ENCODE measurements at places on chromosomes 11 and 22.
A peak's percentile ranks its signal among the peaks of the same experiment; 100 is the strongest.

DNA sequence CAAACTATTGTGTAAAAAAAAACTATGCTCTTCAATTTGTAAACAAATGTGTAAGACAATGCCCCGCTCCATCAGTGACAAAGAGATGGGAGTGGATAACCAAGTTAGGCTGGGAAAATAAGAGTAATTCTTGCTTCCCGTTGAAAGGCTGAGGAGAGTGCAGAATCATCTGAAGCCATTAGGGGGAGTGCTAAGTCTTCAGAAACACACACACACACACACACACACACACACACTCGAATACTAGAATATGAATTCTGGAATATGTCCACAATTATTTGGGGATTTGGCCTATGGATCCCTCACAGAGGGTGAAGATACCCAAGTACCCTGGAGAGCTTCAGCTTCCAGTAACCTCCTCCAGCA lies 27.8 kb upstream of the ROBO3 start:
- DNase-seq: peak; percentile 76

- no peak for DNase-seq
These were observed 93.2 kb downstream of the LRRC32 start for GRCh38 chr11:76577226-76577920.

GRCh38 chr11:12461516-12461915 lies 84.1 kb downstream of the PARVA start:
- peak; percentile 4 for DNase-seq

DNA sequence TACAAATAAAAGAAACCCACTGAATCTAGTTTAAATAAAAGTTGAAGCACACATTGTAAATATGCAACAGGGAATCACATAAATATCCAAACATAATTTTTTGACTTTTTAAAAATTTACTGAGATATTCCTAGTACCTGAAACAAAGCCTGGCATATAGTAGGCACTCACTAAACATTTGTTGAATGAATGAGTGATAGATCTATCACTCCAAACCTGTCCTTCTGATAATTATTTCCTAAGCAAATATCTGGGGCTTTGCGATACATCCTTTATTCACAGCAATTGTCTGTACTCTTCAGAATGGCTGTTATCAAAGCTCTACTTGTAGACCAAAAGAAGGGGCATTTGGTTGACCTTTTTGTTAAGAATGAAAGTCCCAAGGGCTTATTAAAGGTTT lies 2.6 kb upstream of the PSMA1 start:
- DNase-seq: no peak

- DNase-seq: peak; percentile 14
These were observed 108.4 kb upstream of the ZC3H12C start for GRCh38 chr11:109984634-109985289.

DNA sequence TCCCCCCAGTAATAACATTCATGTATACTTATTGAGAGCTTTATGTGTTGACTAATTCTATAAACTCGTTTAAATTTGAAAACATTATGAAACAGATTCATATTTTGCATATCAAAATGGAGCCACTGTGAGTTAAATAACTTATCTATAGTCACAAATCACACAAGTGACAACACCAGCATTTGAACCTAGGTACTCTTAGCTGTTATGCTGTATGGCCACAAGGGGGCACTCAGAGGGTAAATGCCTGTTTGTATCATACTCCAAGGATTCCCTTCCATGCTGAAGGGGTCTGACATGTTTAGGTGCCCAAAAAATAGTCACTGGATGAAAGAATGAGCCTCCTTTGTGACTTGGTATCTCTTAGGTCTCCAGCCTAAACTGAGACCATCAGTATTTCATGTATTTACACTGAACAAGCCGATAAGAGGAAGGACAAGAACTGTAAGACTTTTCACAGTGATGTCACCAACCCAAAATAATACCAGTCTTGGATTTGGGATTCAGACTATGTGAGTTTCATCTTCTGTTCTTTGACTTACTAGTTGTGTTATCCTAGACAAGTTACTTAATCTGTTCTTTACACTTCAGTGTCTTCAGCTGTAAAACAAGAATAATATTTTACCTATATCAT lies 12.2 kb upstream of the OR52D1 start:
- peak; percentile 87 for DNase-seq

GRCh38 chr11:82719361-82720105 lies 14.1 kb downstream of the FAM181B start:
- DNase-seq: no peak

- no peak for DNase-seq
These were observed 170.0 kb downstream of the LRRC4C start for GRCh38 chr11:41289408-41289807.

GRCh38 chr22:35984183-35985175 lies 44.1 kb downstream of the RBFOX2 start:
- no peak for DNase-seq

- no peak for DNase-seq
These were observed 166.7 kb upstream of the GUCY1A2 start for GRCh38 chr11:107184986-107185385.

DNA sequence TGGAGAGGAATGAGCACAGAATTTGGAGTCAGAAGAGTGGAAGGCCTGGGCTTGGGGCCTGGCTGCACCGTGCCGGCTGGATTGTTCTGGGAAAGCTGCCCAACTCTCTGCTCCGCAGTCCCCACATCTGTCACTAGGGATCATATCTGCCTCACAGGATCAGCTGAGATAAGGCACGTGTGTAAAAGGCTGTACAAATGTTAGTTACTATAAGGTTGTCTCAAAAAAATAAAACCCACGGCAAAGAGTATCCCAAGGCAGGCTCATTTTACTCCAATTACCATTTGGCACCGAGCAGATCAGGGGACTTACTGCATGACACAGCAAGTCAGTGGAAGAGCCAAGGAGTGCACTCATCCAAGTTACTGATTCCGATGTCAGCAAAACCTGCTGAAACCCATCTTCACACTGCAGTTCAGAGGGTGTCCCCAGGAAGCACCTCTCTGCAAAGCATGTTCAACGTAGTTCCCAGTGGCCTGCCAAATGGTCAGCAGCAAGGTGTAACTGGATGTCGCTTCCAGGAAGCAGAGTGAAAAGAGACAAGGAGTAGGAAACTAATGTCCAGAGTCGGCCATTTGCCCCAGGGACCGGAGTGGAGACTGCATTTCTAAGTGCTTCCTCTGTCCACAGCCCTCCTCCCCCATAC lies 18.1 kb upstream of the MRTFA start:
- DNase-seq: peak; percentile 74

- no peak for DNase-seq
These were observed 34.6 kb upstream of the SC5D start for GRCh38 chr11:121257976-121258375.

DNA sequence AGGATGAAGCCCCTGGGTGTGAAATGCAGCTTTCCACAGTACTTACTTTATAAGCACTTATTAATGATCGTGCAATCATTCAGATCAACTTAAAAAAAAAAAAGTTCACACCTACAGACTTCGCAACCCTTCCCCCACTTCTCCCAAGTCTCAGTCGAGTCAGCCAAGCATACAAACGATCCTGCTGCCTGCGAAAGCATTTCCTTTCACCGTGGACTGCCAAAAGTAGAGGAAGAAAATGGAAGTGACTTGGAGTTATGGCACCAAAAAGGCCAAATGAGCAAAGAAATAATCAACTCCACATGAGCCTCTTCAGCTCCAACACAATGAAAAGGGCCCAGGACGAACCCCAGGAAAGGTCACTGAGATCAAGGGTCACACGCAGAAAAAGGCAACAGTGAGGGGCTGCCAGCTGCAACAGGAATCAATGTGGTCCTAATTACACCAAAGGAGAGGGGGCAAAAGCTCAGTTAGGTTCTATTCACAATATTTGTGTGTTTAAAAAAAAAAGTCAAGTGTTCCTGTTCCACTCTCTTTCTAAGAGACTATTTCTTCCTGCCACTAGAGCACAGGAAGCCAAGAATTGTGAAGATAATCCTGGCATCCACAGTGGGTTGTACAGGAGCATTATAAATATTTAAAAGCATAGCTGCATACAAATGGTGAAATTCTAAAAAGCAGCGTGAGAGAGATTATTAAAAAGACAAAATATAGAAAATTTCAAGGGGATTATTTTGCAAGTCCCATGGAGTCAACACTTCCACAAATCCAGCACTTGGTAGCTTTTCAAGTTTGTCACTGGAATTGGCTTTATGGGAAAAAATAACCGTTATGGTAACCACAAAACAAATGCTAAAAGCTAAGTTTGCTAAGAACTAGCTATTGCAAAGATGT lies 28.4 kb downstream of the CDON start:
- no peak for DNase-seq

DNA sequence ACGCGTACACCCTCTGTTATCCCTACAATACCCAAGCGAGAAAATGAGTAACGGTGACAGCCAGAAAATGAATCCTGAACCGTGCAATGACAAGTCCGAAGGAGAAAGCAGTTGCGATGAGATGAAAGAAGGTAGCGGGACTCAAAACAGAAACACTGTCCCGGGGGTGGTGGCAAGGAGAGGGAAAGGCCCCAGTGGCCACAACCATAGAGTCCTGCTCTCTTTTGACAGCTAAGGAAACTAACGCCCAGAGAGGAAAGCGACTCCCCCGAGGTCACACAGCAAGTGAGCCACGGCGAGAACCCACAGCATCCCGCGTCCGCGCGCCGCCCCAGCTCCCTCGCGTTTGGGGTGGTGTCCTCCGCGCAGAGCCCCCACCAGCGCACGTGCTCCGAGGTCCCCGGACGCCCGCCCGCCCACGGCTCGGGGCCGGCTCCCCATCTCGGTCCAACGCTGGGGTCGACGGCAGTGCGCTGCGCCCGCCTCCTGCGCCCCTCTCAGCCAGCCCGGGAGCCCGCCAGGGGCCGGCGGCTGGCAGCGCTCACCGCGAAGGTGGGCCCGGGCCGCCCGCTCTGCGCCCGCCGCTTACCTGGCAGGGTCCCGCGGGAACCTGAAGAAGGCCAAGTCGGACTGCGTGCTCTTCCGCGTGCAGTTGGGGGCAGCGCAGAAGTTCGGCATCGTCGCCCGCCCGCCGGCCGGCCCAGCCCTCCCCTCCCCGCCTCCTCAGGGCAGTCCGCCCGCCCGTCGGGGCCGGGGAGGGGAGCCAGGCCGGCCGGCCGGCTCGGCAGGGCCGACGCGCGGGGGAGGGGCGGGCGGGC lies 564 bp downstream of the THAP12 start:
- peak; percentile 38 for DNase-seq

- DNase-seq: peak; percentile 86
These were observed 9.1 kb downstream of the PRR33 start for GRCh38 chr11:1882265-1883238.

- DNase-seq: no peak
These were observed 405.7 kb downstream of the AASDHPPT start for GRCh38 chr11:106482917-106483785.

DNA sequence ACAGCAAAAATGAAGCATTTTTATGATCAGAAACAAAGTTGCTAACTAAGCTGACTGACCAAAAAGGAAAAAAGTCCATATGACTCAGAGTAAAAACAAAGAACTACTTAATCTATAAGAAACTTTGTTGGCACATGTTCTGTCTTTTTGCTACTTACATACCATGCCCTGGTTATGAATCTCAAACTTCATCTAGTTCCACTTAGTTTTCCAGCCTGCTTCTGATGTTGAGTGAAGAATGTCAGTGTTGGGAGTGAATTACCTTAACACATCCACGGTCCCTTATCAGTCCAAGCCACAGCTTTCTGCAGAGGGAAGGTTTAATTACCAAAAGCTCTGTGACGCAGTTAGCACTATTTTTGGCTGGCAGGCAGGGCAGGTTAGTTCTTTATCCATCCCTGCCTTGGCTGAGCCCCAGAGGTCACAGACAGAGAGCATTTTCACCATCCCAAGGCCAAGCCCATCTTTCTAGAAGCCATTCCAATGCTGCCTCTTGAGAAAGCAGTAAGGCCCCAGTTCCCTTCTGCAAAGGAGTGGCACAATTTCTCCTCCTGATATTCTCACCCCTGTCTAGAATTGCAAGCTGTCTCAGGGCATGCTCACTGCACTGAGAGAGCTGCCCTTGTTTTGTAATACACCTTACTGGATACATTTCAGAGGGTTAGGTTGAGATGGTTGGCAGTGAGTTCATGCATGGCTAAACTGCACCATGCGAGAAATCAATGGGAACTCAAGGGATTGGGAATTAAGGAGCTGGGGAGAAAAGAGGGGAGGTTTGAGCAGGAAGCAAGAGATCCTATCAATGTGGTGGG lies 67.1 kb downstream of the SLC1A2 start:
- peak; percentile 7 for DNase-seq

DNA sequence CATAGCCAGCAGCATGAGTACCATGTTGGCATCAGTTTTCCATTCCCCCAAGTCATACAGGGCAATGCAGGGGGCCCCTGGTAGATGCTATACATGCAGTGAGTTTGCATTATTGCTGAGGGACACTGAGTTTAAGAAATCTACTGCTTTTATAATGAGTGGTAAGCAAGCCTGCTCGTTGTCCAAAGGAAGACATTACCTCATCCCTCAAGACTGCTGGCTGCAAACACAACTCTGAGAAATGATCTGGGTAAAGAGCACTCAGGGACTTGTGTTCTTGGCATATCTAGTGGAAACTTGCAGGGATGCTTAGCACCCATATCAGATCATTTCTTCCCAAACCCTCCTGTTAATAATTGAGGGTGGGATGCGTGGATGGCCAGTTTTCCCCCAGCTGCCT lies 77.9 kb downstream of the CWC15 start:
- DNase-seq: no peak

DNA sequence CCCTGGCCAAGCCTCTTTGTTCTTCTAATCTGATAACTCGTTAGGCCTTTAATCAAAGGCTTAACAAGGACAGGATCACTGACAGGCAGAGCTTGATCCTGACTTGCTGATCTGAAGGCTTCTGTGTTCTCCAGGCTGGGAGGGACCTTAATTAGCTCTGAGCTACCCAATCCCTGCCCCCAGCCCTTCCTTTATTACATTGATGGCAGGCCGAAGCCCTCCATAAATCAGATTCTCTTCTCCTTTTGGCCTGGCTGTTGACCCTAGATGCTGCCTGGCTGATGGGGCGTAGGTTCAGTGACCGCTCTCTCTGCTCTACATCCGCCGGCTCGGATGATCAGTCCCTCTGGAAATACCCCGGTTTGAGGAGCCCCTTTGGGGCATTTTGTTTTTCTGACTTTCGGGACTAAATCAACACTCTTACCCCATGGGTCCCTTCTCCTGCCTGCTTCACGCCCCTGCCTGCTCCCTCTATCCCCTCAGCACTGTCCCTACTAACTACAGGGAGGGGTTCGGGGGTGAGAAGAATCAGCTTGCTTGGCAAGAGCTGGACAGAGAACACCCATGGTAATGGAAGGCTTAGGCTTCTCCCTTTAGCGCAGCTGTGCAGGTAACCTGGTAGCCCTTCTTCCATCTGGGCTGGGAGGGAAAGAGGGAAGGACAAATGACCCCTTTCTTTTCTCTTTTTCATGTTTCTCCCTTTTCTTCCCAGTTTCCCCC lies 10.0 kb upstream of the RRM1 start:
- DNase-seq: no peak

GRCh38 chr11:79294845-79295731 lies 145.7 kb downstream of the TENM4 start:
- DNase-seq: no peak
